ENCODE measurements at places on chromosomes 2 and 18. TPM values are rescaled to one million over a fixed set of nuclear protein-coding genes. Genes with fewer than 3 reads are reported as not detected.

The CFAP221 gene
- total RNA-seq: not detected

The RBM44 gene
- total RNA-seq: 1.5 TPM

The ECEL1 gene
- total RNA-seq: not detected

The GKN1 gene
- total RNA-seq: not detected

The OR6B2 gene
- total RNA-seq: not detected

The KCNIP3 gene
- 3.5 TPM for total RNA-seq

The ICA1L gene
- total RNA-seq: 0.20 TPM

The DYNAP gene
- not detected for total RNA-seq

The COA5 gene
- total RNA-seq: 37.5 TPM
